WTC11 (cell line): ENCODE measurements at places on chromosomes 16 and 17. TPM values are rescaled to one million over a fixed set of nuclear protein-coding genes. Genes with fewer than 3 reads are reported as not detected.

PRSS21 gene
- total RNA-seq: 1.2 to 1.5 TPM (median 1.4 TPM) in 3 replicates

NUPR1 gene
- total RNA-seq: 0.33 to 1.1 TPM (median 0.66 TPM) in 3 replicates

DNA sequence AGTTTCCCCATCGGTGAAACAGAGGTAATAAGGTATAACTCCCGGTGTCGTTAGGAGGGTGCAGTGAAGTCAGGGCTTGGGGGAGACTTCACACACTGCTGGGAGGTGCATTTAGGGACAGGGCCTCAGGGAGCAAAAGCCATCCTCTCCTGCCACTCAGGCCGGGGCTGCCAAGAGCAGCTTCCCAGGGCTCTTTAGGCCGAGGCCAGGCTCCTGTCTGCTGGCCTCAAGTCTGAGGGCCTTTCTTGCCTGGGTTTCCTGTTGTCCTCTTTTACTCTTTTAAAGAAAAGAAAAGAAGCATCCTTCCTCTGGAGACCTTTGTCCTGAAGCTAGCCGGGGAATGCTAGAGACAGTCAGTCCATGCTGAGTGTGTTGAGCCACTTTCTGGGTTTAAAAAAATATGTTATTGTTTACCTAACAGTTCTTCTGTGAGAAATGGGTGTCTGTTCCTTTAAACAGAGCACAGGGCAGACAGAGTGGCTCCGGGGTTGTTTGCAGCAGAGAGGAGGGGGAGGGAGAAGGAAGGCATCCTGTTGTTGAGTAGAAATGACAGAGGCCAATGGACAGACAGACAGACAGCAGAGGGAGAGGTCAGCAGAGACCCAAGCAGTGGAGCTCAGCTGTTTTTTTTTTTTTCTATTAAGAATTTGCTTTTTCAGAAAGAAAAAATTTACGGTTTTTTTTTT is 79.1 kb downstream of the C17orf67 start:
- H3K4me1 ChIP-seq: peaks cover 7% of the 10 kb centered on the region
- H3K4me3 ChIP-seq: no peak overlapping the region
- H3K36me3 ChIP-seq: no peaks in the 10 kb centered on the region
- no peak for DNase-seq
- no peaks in the 10 kb centered on the region for H3K27me3 ChIP-seq

- peak overlapping the region; percentile 83 for H3K4me3 ChIP-seq
- no peak overlapping the region for H3K27ac ChIP-seq
- no peaks in the 10 kb centered on the region for H3K36me3 ChIP-seq
- peaks cover 32% of the 10 kb centered on the region for H3K27me3 ChIP-seq
Measured at GRCh38 chr17:64261417-64262145, 1.5 kb downstream of the TEX2 start.

DNA sequence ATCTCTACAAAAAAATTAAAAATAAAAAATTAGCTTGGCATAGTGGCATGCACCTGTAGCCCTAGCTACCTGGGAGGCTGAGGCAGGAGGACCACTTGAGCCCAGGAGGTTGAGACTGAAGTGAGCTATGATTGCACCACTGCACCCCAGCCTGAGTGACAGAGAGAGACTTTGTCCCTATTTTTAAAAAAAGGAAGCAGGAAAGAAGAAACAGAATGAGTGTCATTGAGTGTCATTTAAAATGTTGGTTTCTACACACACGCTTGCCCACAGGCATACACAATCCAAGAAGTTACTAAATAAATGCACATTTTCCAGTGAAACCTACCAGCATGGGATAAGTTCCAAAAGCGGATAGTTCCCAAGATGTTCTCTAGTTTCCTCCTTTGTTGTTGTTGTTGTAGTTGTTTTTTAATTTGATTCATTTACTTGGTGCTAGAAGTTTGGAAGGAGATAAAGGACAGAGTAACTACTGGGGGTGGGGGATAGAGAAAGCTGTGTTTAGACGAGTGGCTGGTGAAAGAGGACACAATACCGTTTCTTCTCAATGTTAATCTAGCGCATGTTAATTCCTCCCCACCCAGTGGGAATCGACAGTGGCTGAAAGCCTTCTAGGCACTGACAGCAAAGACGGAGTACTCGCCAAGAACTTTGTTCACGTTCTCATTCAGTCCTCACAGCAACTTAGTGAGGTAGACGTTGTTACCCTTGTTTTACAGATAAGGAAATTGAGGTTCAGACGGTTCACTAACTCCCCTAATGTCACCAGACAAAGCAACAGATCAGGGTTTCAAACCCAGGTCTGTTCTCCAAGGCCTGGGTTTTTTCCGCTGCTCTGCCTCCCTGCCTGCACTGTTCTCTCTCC is 17.3 kb downstream of the MRPS23 start:
- peaks cover 3% of the 10 kb centered on the region; the same call in 1 of the 2 replicates for H3K36me3 ChIP-seq
- DNase-seq: no peak
- no peak overlapping the region for H3K27ac ChIP-seq
- peaks cover 16% of the 10 kb centered on the region for H3K4me1 ChIP-seq

DNA sequence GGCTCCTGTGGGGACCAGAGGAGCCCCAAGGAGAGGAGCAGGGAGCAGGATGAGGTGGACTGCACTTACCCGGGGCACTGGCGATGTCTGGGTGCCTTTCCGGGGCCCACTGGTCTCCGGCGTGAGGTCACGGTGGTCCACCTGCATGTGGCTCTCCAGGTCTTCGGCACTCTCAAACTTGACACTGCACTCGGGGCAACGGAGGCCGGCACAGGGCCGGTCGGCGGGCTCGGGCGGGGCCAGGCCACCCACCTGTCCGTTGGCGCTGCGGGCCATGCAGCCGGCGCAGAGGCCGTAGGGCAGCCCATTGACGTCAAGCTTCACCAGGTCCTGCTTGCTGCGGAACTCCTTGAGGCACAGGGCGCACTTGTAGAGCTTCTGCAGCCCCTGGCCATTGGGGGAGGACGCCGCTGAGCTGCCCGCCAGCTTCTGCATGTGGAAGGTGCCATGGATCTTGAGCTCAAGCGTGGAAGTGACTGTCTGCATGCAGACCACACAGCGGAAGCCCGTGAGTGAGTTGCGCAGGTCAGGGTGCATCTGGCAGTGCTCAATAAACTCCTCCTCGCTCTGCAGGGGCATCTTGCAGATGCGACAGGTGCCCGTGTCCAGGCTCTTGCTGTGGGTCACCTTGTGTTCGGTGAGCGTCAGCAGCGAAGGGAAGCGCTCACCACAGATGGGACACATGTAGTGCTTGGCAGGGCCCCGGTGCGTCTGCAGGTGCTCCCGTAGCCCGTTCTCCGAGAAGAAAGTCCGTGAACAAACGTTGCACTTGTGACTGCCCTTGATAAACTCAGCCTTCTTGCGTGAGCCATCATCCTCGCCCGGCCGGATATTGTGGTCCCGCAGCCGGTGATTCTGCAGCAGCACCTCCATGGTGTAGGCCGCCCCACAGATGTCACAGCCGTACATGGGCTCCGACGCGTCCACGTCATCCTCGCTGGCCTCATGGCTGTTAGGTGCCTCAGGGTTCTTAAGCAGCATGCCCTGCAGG is 220.0 kb downstream of the ZNF423 start:
- DNase-seq: no peak
- no peaks in the 10 kb centered on the region for H3K27me3 ChIP-seq
- no peak overlapping the region for H3K4me3 ChIP-seq
- H3K27ac ChIP-seq: no peak overlapping the region
- H3K4me1 ChIP-seq: peaks cover 25% of the 10 kb centered on the region

- DNase-seq: no peak
- H3K27ac ChIP-seq: no peak overlapping the region
- no peaks in the 10 kb centered on the region for H3K4me1 ChIP-seq
- H3K27me3 ChIP-seq: no peaks in the 10 kb centered on the region
- no peak overlapping the region for H3K4me3 ChIP-seq
- H3K36me3 ChIP-seq: no peaks in the 10 kb centered on the region
Measured at GRCh38 chr16:22648141-22648540, 137.4 kb downstream of the NPIPB5 start.

DNA sequence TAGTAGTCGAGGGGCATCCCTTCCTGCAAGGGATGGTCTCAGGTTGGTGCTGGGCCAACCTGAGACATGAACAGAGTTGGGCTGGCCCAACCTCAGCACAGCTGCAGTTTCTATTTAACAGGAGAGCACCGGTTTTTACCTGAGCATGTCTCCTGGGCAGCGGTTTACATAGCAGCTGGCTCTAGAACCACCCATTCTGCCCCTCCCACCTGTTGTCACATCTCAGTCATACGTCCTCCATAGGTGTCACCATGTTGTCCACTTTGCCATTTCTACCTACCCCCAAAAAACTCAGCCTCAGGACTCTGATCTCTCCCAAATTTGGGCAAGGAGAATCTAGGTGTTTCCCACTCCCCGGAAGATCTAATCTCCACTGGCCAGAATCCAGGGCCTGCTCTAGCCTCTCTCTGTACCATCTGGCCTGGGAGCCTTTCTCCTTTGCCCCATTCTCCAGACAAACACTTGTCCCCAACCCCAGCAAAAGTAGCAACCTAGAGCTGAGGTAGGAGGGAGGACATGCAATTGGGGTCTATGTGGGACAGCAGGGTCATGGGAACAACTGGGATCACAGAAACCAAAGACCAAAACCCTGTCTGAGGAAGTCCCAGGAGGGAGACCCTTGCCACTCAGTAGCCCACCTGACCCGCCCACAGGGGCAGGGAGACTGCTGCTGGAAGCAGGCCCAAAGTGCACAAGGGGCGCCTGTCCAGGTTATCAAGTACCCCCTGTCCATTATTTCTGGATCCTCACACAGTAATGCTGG is 19.1 kb downstream of the ETV4 start:
- no peak overlapping the region for H3K4me3 ChIP-seq
- H3K4me1 ChIP-seq: peaks cover 66% of the 10 kb centered on the region
- DNase-seq: no peak
- peak overlapping the region; percentile 34 for H3K27ac ChIP-seq

- DNase-seq: no peak
- no peak overlapping the region for H3K27ac ChIP-seq
- H3K4me1 ChIP-seq: peaks cover 4% of the 10 kb centered on the region
- peaks cover 13% of the 10 kb centered on the region for H3K36me3 ChIP-seq
Measured at GRCh38 chr16:77943801-77944200, 78.5 kb upstream of the CLEC3A start.

DNA sequence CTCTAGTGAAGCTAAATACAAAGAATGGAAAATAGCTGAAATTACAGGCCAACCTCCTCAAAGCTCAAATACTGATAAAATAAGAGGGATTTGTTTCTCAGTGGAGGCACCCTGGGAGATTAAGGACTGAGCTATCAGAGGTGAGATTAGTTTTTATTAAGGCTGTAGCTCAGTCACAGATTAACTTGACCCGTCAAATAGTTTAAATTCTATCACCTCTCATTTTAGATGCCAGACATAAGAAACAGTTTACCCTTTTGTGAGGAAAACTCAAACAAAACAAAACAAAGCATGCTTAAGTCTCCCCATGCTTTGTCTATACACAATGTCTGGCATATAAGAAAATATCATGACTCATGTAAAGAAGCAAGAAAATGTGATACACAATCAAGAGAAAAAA is 208.3 kb upstream of the PMFBP1 start:
- no peak overlapping the region for H3K4me3 ChIP-seq
- no peaks in the 10 kb centered on the region for H3K27me3 ChIP-seq
- no peak overlapping the region for H3K27ac ChIP-seq
- H3K4me1 ChIP-seq: peaks cover 9% of the 10 kb centered on the region
- DNase-seq: no peak
- H3K36me3 ChIP-seq: no peaks in the 10 kb centered on the region; the same call in 1 of the 2 replicates

GRCh38 chr16:86241681-86242080 is 268.6 kb upstream of the FOXF1 start:
- H3K4me1 ChIP-seq: peaks cover 28% of the 10 kb centered on the region
- H3K4me3 ChIP-seq: no peak overlapping the region
- H3K36me3 ChIP-seq: no peaks in the 10 kb centered on the region
- no peak for DNase-seq
- H3K27ac ChIP-seq: no peak overlapping the region

DNA sequence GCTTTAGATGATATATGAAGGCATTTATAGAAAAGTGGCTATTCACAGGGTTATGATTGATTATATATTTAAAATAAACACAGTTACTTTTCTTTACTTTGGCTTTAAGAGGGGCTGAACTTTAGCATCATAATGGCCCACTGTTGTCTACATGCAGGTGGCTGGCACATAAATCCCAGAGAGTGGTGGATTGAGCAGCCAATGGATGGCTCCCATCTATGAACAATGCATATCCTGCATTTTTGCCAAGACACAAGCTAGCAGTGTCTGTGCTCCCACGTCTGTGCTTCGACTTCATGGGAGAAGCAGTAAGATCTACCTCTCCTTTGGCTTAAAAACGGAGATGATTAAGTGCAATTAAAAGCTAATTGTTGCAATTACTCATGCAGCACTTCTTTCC is 373.2 kb upstream of the CDH11 start:
- H3K27me3 ChIP-seq: peaks cover 3% of the 10 kb centered on the region; the same call in 1 of the 2 replicates
- no peak overlapping the region for H3K27ac ChIP-seq

- H3K27ac ChIP-seq: no peak overlapping the region
- peaks cover 33% of the 10 kb centered on the region for H3K27me3 ChIP-seq
- H3K4me1 ChIP-seq: no peaks in the 10 kb centered on the region
- no peak overlapping the region for H3K4me3 ChIP-seq
- DNase-seq: no peak
Measured at GRCh38 chr16:35744084-35744483, 2284.7 kb downstream of the TP53TG3F start.

GRCh38 chr17:26765860-26766709 is 527.8 kb upstream of the WSB1 start:
- H3K27ac ChIP-seq: no peak overlapping the region
- DNase-seq: no peak
- no peaks in the 10 kb centered on the region for H3K4me1 ChIP-seq
- H3K4me3 ChIP-seq: no peak overlapping the region
- H3K36me3 ChIP-seq: peaks cover 57% of the 10 kb centered on the region
- peaks cover 7% of the 10 kb centered on the region for H3K27me3 ChIP-seq

DNA sequence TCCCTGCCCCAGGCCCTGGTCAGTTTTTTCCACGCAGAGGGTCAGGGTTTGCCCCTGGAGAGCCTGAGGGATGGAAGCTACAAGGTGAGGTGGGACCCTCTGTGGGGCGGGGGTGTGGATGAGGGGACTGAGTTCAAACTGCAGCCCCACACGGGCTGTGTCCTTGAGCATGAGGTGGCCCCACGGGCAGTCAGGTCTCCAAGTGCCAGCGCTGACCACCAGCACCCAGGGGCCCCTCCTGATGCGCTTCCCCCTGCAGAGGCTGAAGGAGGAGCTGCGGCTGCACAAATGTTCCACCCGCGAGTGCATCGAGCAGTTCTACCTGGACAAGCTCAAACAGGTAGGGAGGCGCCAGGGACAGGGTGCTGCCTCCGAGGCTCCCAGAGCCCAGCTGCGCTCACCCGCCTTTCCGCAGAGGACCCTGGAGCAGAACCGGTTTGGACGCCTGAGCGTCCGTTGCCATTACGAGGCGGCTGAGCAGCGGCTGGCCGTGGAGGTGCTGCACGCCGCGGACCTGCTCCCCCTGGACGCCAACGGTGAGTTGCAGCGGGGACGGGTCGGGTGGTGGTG is 4.3 kb downstream of the TSR3 start:
- H3K27me3 ChIP-seq: no peaks in the 10 kb centered on the region; the same call in 1 of the 2 replicates
- H3K36me3 ChIP-seq: no peaks in the 10 kb centered on the region; the same call in 1 of the 2 replicates
- no peak overlapping the region for H3K27ac ChIP-seq
- H3K4me3 ChIP-seq: no peak overlapping the region
